Head of caudate nucleus (tissue), 42 donors: ENCODE measurements at places on chromosomes 4 and X.

DNA sequence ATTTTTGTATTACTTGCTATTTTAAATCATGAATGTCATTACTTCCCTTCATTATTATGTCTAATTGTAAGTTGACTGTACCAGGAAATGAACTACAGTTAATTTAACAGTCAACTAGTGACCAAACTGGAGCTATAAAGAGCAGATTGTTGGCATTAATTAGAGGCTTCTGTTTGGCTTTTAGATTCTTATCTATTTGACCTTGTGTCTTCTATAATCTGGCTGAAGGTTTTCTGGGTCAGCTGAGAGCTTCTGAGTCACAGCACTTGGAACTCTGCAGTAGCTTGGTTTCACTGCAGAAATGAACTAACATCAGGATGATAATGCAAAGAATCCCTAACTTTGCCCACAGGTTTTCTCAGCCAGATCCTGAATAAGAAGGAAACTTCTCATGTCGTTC lies 169.2 kb upstream of the LEF1 start:
- DNase-seq, result no peak

DNA sequence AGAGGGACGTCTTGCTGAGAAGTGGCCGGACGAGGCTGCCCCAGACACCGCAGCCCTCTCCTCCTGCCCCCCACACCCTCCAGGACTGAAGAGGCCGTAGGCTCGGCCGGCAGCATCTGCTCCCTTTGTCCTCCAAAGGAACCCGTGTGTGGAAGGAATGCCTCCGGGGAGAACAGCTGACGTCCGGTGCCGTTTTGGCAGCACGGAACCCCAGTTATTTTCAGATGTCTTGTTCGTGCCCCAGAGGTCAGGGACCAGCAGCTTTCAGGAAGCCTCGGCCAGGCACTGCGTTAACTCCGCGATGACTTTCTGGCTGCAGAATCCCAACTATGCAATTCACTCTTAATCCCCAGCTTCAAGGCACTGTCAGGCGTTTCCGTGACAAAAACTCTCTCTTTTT lies 10.9 kb upstream of the PPP2R3B start:
- DNase-seq, result no peak

DNA sequence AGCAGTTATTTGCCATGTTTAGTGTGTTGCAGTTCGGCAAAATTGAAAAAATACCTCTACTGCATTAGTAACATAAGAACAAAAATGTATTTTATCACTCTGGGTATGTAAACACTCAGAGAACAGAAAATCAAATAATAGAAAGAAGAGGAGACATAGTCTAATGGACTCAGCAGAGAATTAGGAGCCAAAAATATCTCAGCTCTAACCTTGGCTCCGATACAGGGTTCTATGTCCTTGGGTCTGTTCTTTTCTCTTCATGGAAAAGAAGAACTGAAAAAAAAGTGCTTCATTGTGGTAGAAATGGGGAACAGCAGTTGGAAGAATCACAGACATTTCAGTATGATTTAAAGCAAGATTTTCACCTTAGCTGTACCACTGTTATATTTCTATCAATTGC lies 240.5 kb upstream of the CXXC4 start:
- no peak for DNase-seq

DNA sequence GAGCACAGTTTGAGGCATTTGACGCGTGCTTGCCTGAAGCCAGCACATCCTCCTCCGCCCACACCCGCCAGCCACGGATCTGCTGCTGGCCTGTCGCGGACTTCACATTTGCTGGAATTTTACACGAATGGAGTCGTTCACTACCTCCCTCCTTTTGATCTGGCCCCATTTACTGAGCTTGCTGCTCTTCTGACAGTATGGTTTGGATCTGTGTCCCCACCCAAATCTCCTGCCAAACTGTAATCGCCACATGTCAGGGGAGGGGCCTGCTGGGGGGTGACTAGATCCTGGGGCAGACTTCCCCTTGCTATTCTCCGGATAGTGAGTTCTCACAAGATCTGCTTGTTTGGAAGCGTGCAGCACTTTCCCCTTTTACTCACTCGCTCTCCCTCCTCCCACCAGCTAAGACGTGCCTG lies 19.9 kb upstream of the CPLX1 start:
- DNase-seq, result no peak

DNA sequence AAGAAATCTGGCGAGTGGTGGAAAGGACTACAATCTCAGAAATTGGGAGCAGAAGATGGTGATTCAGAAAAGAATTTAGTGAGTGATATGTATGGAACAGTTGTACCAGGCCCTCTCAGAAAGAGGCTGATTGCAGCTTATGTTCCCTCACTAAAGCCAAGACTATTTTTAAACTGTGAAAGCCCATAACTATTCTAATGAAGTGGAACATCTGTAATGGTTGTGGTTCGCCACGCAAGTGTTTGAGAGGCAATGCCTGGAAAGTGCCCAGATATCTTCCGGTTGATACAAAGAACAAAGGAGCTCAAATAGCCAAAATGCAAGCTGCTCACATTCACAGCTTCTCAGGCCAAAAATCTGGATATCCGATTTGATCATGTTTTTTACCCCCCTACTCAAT lies 1250.7 kb downstream of the RAPGEF2 start:
- no peak for DNase-seq

DNA sequence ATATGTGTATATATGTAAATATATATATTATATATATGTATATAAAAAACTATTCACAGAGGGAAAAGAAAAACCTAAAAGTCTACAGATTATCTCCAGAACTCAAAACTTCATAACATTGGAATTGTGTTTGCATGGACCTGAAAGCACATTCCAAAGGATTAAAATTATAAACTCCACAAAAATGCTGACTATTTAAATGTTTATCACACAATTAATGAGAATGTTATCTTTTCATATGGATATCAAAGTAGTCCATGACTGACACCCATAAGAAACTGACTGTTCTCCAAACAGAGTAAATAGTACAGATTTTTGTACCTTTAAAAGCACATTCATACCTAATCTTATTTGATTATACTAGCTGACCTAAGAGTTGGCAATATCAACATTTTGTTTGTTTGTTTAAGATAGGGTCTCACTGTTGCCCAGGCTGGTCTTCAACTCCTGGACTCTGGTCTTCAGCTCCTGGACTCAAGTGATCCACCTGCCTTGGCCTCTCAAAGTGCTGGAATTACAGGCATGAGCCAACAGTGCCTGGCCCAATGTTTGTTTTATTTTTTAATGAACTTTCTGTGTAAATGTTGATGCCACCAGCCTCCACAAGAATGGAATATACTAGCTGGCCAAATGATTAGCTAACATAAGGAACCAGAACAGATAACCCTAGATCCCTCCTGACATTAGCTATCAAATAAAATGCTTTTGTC lies 50.0 kb downstream of the SLC39A8 start:
- no peak for DNase-seq

DNA sequence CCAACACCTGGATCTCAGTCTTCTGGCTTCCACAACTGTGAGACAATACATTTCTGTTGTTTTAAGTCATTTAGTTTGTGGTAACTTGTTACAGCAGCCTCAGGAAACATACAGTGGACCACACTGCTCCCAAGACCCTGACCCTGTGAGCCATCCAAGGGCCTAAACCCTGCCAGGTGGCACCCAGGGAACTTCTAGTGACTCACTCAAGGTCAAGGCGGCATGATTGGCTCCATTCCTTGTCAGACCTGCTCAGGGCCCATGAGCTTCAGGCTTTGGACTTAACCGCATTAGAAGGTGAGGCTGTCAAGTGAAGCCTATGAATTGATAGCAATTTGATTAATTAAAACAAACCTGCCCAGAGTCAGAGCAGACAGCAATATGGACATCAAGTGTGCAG lies 165.7 kb upstream of the MAMLD1 start:
- DNase-seq, result no peak

DNA sequence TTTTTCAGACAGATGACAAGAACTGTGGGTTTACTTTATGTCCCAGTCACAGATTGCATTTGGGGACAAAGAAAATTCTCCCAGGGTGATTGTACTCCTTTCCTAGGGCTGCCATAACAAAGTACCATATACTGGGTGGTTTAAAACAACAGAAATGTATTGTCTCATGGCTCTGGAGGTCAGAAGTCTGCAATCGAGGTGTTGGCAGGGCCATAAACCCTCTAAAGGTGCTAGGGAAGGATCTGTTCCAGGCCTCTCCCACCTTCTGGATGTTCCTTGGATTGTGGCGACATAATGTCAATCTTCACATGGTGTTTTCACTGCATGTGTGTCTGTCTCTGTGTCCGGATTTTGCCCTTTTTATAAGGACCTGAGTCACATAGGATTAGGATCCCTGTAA lies 12.3 kb downstream of the GEMIN8 start:
- DNase-seq, result no peak

- no peak for DNase-seq
Measured at GRCh38 chrX:79161655-79162054, 17.2 kb downstream of the GPR174 start.

GRCh38 chr4:86896596-86896995 lies 4.4 kb upstream of the C4orf36 start:
- no peak for DNase-seq
